ENCODE measurements at places on chromosomes 11 and 22. TPM values are rescaled to one million over a fixed set of nuclear protein-coding genes. Genes with fewer than 3 reads are reported as not detected.
A peak's percentile ranks its signal among the peaks of the same experiment; 100 is the strongest.

- DNase-seq = peak; percentile 26
These were observed 16.4 kb upstream of the KAT5 start for GRCh38 chr11:65695459-65696241.

GRCh38 chr11:7571640-7572000 is 57.8 kb downstream of the PPFIBP2 start:
- peak; percentile 88 for DNase-seq

Gene OR4D5
- not detected for polyA plus RNA-seq

- DNase-seq = no peak
These were observed 27.7 kb downstream of the CACNA1I start for GRCh38 chr22:39598017-39598965.

- DNase-seq = no peak
These were observed 648.4 kb downstream of the ETS1 start for GRCh38 chr11:127939000-127939399.

- DNase-seq = no peak
These were observed 39.8 kb downstream of the IL18BP start for GRCh38 chr11:72038491-72038890.
